Activated CD8-positive, alpha-beta T cell treated with anti-CD3 and anti-CD28 coated beads for 36 hours (primary cell): ENCODE measurements at places on chromosomes 2 and 18. TPM values are rescaled to one million over a fixed set of nuclear protein-coding genes. Genes with fewer than 3 reads are reported as not detected.

Gene SERPINB7
- total RNA-seq, result not detected

- no peak for DNase-seq
- peaks cover 4% of the 10 kb centered on the region for H3K27me3 ChIP-seq
- no peak overlapping the region for H3K27ac ChIP-seq
- H3K4me1 ChIP-seq, result peaks cover 6% of the 10 kb centered on the region
Observed at GRCh38 chr2:128323555-128323931, 4.9 kb upstream of the HS6ST1 start.

GRCh38 chr18:36126668-36127067 is 2.5 kb downstream of the SLC39A6 start:
- peaks cover 39% of the 10 kb centered on the region for H3K4me1 ChIP-seq
- H3K36me3 ChIP-seq, result peaks cover 37% of the 10 kb centered on the region
- no peaks in the 10 kb centered on the region for H3K27me3 ChIP-seq
- H3K27ac ChIP-seq, result no peak overlapping the region

DNA sequence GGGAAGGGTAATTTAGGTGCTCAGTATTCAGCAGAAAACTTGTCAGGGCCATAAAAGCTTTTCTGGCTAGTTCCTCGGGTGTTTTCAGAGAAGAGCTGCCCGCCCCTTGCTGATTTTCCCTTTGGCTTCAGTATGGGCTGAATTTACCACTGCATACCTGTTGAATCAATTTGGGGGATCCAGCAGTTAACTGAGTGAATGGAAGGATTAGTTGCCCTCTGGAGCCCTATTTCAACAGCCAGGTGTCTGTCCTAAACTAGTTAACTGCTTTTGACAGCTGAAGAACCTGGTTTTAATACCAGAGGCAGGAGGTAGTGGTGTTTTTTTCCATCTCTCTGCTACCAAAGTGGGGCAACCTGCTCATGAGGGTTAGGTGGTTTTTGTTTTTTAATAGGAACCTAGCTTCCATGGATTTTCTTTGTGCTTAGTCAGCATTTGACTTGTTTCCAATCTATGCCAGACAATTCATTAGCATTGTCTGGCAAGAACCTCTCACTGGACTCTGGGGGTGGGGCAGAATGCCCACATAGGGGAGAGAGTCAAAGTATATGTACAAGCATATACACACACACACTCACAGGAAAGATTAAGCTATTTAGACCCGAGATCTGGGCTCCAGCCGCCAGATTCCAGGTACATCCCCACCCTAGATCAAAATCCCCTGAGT is 166.5 kb upstream of the SIX3 start:
- H3K4me3 ChIP-seq, result no peak overlapping the region
- H3K27me3 ChIP-seq, result no peaks in the 10 kb centered on the region
- peaks cover 10% of the 10 kb centered on the region for H3K4me1 ChIP-seq
- no peak overlapping the region for H3K27ac ChIP-seq

Gene CFAP65
- not detected for total RNA-seq

Gene SERPINB3
- total RNA-seq, result not detected

DNA sequence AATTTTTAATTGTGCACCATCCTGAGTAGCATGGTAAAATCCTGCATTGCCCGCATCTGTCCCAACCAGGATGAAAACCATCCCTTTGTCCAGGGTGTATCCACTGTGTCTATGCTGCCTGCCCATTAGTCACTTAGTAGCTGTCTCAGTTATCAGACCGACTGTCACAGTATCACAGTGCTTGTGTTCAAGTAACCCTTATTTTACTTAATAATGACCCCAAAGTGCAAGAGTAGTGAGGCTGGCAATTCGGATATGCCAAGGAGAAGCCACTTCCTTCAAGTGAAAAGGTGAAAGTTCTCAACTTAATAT is 8.8 kb downstream of the ITSN2 start:
- H3K27me3 ChIP-seq, result no peaks in the 10 kb centered on the region
- H3K27ac ChIP-seq, result no peak overlapping the region
- peaks cover 65% of the 10 kb centered on the region for H3K4me1 ChIP-seq
- no peak overlapping the region for H3K4me3 ChIP-seq

DNA sequence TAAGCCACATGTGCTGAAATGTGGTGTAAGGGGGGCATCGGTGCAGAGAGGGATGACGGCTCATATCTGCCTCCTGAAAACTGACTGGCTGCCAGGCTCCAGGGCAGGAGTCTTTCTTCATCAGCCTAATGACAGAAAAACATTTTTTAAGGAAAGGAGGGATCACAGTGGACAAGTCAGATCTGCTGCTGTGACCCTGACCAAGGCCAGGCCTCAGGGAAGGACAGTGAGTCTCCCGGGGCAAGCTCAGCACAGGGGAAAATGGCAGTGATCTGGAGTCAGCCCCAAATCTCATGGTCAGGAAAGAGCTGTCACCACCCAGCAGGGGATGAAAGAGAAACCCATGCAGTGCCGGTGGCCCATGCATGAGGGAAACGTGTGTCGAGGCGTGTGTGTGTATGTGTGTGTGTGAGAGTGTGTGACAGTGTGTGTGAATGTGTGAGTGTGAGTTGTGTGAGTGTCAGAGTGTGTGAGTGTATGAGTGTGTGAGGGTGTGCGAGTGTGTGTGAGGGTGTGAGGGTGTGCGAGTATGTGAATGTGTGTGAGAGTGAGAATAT is 134.5 kb downstream of the INHBB start:
- no peaks in the 10 kb centered on the region for H3K27me3 ChIP-seq
- H3K36me3 ChIP-seq, result no peaks in the 10 kb centered on the region
- no peak for DNase-seq
- no peaks in the 10 kb centered on the region for H3K4me1 ChIP-seq
- no peak overlapping the region for H3K27ac ChIP-seq

DNA sequence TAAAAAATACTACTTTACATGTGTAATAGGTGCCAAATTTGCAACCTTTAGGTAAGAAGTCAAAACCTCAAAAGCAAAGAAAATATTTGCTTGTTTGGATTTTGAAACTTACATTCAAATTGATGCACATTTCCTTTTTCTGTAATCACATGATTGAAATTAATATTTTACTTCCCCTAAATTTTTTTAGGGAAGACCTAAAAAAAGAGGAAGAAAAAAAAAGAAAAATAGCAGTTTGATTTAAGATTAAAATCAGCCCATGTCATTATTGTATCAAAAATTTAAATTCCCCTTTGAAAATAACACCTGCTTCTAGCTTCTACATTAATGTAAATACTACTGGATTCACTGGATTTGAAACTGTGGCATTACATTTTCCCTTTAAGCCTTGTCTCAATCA is 68.2 kb upstream of the STON1 start:
- H3K4me1 ChIP-seq, result no peaks in the 10 kb centered on the region
- no peaks in the 10 kb centered on the region for H3K27me3 ChIP-seq
- H3K27ac ChIP-seq, result no peak overlapping the region
- H3K36me3 ChIP-seq, result peaks cover 50% of the 10 kb centered on the region

DNA sequence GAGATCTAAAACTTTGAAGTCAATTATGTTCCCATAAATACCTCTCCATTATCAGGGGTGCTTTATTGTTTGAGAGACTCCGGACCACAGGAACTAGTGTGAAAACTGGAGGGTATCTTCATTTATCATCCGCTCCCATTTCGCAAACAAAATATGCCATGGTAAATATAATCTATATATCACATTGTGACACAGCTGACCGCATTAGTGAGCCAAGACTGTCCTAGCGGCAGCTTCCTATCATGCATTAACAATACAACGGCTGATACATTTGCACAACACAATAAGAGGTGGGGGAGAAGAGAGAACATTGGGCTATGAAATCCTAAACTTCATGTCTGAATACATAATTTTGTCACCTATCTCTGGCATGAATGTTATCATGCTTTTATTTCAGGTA is 29.5 kb downstream of the BCL11A start:
- no peak for DNase-seq
- no peak overlapping the region for H3K4me3 ChIP-seq
- no peaks in the 10 kb centered on the region for H3K36me3 ChIP-seq
- H3K4me1 ChIP-seq, result peaks cover 6% of the 10 kb centered on the region

Gene GREB1L
- total RNA-seq, result not detected
